ELF-1 (cell line): ENCODE measurements at places on chromosomes 11 and 22.

GRCh38 chr22:38249803-38250642, 22.8 kb downstream of the TMEM184B start:
- DNase-seq: no peak

- peak; percentile 26 for DNase-seq
These were observed 85.7 kb downstream of the WNT11 start for GRCh38 chr11:76120513-76121101.

DNA sequence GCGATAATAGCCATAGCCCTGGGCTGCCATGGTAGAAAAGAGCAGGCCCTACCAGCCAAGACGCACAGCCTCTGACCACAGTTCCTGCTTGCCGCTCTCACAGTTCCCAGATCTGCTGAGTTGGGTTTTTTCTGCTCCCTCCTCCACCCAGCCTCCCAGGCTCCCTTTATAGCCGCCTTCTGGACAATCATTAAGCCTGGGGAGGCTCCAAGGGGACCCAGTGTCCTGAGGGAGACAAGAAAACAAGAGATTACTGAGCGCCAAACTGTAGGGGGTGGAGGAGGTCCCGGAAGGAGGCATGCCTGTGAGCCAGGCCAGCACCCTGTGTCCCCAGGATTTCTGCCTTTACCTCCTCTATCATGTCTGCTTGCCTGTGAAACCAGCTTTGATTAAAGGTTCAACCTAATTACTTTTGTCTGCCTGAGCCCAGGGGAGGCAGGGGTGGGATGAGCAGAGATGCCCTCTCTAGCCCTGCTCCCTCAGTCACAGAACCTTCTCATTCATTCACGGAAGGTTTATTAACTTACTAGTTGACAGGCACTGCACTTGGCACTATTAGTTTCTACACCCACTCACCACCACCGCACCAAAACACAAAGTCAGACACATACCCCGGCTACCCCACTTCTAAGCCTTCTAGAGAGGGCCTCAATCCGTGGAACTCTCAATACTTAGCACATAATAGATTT, 1.2 kb downstream of the SLC37A4 start:
- DNase-seq: peak; percentile 74

GRCh38 chr11:59011655-59012397, 72.5 kb downstream of the GLYATL1 start:
- peak; percentile 83 for DNase-seq

GRCh38 chr22:49781289-49781782, 46.3 kb downstream of the BRD1 start:
- DNase-seq: no peak

- DNase-seq: no peak
These were observed 12.5 kb downstream of the IRAG1 start for GRCh38 chr11:10680956-10681487.

DNA sequence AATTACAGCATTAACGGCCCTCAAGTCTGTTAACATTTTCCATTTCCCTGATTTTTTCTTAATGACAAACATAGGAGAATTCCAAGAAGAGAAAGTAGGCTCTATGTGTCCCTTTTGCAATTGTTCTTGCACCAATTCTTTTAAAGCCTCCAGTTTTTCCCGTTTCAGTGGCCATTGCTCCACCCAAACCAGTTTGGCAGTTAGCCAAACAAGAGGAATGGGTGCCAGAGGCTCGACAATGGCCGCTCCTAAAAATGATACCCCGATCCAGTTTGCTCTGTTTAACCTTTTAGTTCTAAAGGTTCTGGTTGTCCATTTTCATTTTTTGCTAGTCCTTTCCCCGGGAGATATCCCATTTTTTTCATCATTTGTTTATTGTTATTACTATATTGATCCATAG, 6.7 kb upstream of the DNAJB13 start:
- no peak for DNase-seq

GRCh38 chr11:92393218-92393617, 168.6 kb downstream of the FAT3 start:
- no peak for DNase-seq

- DNase-seq: peak; percentile 98
These were observed at the start of the genes CDCA5 and ZFPL1 for GRCh38 chr11:65083834-65084597. Gene CDCA5 (minus strand): TSS chr11:65084040. CDS start chr11:65083978, 62 bp downstream. Gene ZFPL1 (plus strand): TSS chr11:65084222. CDS start chr11:65084699, 477 bp downstream.

DNA sequence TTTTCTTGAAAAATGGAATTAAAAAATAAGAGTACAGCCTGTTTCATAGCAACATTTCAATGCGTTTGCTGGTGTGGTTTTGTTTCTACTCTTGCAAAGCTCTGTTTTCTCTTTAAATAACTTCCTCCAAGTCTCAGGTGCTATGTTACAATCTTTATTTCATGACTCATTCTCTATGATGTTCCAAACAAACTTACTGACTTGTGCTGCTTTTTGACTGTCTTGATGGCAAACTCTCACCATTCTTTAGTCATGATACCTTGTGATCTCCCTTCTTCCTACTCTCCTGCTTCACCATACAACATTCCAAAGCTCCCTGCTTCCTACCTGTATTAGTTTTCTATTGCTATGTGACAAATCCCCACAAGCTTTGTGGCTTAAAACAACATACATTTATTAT, 166.1 kb downstream of the C11orf91 start:
- no peak for DNase-seq

- no peak for DNase-seq
These were observed 612 bp downstream of the ASPHD2 start for GRCh38 chr22:26429458-26430286.

GRCh38 chr11:64298966-64299846, 952 bp upstream of the CATSPERZ start:
- DNase-seq: peak; percentile 20

DNA sequence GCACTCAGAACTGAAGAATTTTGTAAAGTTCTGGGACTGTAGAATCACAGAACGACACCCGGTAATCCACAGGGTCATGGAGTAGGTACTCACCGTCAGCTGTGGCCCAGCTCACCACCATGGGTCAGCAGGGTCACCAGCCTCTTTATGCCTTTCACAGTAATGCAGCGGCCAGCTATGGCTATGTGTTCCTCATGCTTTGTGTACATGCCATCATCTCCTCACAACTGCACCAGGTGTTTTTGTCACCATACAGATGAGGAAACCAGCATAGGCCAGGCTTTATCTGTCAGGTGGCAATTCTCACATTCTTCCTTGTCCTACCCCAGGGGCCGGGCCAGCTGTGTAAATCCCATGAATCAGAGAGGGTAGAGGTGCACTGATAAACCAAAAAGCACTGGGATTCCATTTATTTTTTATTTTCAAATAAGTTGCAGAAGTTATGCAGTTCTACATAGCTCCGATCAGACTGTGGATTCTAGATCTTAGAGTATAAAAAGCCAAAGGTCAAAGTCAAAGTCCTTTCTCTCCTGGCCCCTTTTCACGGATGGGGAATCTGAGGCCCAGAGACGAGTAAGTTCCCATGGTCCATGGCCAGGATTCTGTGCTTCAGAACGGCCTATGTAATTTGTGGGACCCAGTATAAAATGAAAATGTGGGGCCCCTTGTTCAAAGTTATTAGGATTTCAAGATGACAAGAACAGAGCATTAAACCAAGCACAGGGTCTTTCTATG, 17.5 kb downstream of the TSKU start:
- DNase-seq: no peak

GRCh38 chr11:47152953-47153950, 23.4 kb downstream of the ARFGAP2 start:
- peak; percentile 93 for DNase-seq

GRCh38 chr22:20205964-20206708, 55.3 kb upstream of the CCDC188 start:
- peak; percentile 78 for DNase-seq

GRCh38 chr11:128503245-128503991, 83.9 kb downstream of the ETS1 start:
- DNase-seq: no peak

- no peak for DNase-seq
These were observed 855.6 kb downstream of the KCNA4 start for GRCh38 chr11:29161191-29161590.

DNA sequence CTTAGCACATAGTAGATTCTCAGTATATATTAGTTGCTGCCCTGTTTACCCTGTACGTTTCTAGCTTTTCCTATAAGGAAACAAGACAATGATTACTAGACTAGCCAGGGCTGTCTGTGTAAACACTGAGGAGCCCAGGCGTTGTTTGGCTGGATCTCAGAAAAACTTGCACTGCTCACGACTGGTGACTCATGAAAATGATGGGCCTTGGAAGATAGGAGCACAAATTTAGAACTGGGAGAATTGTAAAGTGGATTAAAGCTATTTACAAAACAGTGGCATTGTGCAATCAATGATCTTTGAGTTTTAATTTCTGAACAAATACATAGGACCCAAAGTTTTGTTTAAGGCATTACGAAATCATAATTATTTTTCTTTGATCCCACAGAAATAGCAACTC, 276.9 kb downstream of the FAM76B start:
- peak; percentile 23 for DNase-seq

GRCh38 chr11:63711838-63712237, 30.5 kb downstream of the RTN3 start:
- no peak for DNase-seq

DNA sequence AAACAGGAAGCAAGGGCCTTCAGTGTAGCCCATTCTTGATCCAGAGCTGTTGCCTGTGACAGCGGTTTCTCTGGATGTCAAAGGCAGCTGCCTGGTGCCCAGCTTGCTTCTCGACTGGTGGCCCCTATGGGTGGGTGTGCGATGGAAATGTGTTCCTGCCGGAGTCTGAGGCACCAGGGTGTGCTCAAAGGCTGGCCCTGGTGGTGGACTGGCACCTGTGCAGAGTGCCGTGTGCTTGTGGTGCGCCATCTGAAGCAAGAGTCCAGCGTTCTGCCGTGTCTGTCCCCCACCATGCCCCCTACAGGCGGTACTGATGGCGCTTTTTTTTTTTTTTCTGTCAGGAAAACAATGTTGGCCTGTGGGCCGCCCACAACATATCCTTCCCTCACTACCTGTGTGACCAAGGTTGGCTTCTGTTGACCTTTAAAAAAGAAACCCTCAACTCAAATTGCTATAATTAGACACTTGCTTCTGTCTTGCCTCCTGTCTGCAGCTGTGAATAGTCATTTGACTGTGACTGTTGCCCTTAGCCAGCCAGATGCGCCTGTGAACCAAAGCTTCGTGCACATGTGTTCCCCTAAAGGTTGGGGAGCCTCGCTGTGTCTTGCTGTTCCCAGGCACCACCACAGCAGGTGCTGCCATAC, 4.7 kb upstream of the RANBP1 start:
- peak; percentile 74 for DNase-seq

DNA sequence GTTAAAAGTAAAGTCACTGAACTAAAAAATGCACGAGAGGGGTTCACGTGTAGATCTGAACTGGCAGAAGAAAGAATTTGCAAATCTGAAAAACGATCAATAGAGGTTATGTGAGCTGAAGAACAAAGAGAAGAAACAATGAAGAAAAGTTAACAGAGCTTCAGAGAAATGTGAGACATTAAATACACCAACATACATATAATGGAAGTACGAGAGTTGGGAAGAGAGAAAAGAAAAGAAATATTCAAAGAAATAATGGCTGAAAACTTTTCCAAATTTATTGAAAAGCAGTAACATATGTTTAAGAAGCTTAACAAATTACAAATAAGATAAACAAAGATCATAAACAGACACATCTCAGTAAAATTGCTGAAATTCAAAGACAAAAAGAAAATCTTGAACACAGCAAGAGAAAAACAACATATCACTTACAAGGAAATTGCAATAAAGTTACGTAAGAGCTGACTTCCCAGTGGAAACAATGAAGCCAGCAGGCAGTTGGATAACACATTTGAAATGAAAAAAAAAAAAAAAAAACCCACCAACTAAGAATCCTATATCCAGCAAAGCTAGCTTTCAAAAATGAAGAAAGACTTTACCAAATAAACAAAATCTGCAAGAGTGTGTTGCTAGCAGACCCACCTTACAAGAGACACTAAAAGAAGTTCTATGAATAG, 56.8 kb downstream of the EMSY start:
- no peak for DNase-seq

DNA sequence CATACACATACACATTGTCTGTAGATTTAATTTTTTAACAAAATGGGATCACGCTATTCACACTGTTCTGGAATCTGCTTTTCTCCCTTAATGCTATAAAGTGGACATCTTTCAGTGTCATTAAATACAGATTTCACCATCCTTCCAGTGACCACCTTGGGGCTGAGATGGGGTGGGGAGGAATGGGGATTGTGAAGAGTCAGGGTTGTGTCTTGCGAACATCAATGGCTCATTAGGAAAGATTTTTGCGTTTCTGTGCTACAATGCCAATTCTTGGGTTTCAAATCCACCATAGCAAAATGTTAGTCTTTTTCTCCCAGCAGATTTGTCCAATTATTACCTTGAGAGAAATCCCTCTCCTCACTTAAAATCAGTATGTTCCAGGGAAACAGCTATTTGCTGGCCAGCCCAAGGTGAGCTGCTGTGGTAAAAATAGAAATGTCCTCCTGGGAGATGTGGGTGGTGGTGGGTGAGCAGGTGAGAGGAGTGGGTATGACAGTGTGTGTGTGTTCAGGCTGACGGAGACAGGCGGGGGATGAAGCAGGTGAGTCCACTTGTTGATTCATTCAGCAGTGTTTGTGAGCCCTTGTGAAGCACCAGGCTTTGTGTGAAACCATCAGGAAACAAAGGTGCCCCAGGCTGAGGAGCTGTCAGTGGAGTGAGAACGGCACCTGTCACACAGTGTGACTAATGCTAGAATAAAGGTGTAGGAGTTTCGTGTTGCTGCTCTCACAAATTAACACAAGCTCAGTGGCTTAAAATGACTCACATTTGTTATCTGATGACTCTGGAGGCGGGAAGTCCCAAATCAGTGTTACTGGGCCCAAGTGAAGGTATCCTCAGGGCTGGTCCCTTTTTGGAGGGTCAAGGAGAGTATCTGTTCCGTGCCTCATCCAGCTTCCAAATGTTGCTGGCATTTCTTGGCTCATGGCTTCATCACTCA, 1.7 kb upstream of the CBX6 start:
- peak; percentile 51 for DNase-seq
